ENCODE measurements at places on chromosomes 11 and 22.

DNA sequence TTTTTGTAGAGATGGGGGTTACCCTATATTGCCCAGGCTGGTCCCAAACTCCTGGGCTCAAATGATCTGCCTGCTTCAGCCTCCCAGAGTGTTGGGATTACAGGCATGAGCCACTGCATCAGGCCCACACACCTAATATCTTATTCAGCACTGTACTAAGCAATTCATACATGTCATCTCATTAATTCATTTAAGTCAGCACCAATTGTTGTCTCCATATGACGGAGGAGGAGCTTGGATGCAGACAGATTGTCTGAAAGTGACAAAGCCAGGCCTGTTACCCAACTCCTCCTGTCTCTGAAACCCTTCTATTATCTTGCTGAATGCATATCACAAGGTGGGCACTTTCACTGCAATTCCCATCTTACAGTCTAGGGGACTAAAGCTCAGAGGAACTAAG is 57.5 kb upstream of the ALX4 start:
- DNase-seq = no peak

DNA sequence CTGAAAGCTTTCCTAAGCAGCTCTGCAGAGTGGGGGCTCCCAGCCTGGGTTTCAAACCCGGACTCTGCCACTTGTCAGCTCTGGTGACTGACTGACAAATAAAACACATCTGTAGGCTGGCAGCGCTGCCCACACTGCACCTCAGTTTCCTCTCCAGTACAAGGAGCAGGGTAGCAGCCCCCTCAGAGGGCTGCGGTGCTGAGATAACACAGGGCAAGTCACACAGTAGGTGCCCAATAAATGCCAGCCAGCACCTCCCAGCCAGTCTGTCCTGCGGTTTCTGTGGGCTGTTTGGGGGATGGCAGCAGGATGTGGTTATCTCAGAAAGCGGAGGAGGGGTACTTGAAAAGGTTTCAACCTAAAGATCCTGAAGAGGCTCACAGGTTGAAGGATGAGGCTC is 1.5 kb downstream of the SYT12 start:
- DNase-seq = no peak

- no peak for DNase-seq
Observed at GRCh38 chr22:24947881-24948280, 1.4 kb upstream of the LHFPL7 start.

GRCh38 chr22:37229012-37229804 is 14.9 kb downstream of the RAC2 start:
- DNase-seq = no peak

GRCh38 chr22:47063071-47063509 is 300.6 kb downstream of the TBC1D22A start:
- no peak for DNase-seq

DNA sequence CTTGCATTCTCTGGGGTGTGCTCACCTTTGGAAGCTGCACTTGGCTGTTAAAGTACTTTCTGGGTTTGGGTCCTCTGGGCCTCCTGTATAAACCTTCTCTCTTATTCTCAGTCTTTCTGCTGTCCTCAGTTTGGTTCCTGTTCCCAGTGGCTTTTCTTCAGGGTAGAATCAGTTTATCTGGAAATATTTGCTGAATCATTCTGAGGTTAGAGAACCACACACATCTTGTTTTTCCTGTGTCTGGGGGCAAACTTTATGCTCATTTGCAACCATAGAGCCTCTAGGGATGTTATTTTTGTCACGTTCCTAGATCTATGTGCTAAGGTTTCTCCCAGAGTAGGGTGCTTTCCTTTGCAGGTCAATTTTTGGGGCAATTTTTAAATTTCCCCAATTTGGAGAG is 224.3 kb upstream of the C11orf87 start:
- DNase-seq = no peak

DNA sequence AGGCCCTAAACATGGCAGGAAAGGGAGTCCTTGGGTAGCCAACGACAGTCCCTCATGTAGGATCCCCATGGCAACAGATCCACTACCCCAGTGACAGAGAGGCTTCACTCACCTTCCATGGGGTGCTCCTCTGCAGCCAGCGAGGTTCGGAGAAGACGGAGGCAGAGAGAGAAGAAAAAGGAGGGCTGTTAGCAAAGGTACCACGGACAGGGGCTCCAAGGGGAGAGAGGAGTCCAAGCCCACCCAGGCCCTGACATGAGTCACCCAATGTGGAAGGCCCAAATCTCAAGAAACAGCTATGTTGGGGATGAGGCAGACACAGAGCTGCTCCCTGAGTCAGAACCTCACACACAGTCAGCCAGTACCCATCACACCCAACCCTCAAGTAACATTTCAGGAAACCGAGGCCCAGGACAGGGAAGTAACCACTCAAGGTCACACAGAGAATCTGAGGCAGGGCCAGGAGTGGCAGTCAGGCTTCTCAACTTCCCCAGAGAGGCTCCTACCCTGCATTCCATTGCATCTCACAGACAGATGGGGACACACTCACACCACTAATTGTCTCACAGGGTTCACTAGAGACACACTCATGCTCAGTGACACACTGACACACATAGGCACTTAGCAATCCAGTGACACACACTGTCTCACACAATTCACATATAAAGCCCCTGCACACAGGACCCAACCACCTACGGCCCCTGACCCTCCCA is 25.2 kb downstream of the NRXN2 start:
- no peak for DNase-seq

- DNase-seq = no peak
Observed at GRCh38 chr11:35042913-35043312, 96.1 kb upstream of the CD44 start.

GRCh38 chr11:118917481-118918127 is 8.1 kb downstream of the BCL9L start:
- DNase-seq = no peak

DNA sequence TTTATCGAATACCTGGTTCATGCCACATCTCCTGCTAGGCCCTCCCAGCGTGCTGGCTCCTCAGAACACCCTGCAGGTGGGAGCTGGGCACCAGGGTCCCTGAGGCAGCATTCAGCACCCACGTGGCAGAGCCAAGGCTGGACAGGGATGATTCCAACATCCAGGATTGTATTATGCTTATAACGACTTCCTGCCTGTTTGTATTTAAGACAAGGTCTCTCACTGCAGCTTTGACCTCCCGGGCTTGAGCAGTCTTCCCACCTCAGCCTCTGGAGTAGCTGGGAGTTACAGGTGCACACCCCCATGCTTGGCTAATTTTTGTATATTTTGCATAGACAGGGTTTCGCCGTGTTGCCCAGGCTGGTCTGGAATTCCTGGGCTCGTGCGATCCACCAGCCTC is 64.7 kb upstream of the WNT7B start:
- no peak for DNase-seq

GRCh38 chr11:82546661-82547557 is 186.8 kb downstream of the FAM181B start:
- no peak for DNase-seq

GRCh38 chr11:59180168-59180776 is 8.3 kb downstream of the DTX4 start:
- peak; percentile 29 for DNase-seq
